ENCODE measurements at places on chromosomes 6 and 20.

DNA sequence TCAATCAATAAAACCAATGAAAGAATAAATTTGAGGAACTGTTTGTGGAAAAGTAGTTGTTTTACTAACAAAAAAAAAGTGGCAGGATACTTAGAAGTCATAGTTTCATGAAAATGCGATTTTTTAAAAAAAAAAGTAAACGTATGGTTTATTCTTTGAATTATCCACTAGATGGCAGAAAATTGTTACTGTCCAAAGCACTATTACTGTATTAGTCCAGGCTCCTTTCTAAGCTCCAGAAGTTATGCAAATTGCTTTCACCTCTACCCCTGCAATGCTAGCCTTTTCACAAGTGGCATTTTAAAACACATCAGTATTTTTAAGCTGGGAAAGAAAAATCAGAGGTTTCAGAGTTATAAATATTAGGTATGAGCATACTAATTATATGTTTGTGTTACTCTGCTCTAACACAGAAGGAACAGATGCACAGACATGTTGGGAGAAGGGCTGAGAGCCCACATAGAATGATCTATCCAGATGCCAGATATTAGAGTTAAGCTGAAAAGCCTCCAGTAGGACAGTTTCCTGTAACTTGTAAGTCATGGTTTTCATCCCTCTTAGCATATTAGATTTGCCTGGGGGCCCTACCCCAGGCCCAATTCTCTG lies 63.9 kb downstream of the FHL5 start:
- peak; percentile 18 for DNase-seq

GRCh38 chr6:94510877-94511276 lies 1066.5 kb upstream of the MANEA start:
- DNase-seq: no peak

GRCh38 chr6:154187203-154187602 lies 148.2 kb downstream of the OPRM1 start:
- DNase-seq: no peak

GRCh38 chr6:24403501-24403824 lies 727 bp downstream of the MRS2 start:
- DNase-seq: peak; percentile 45

DNA sequence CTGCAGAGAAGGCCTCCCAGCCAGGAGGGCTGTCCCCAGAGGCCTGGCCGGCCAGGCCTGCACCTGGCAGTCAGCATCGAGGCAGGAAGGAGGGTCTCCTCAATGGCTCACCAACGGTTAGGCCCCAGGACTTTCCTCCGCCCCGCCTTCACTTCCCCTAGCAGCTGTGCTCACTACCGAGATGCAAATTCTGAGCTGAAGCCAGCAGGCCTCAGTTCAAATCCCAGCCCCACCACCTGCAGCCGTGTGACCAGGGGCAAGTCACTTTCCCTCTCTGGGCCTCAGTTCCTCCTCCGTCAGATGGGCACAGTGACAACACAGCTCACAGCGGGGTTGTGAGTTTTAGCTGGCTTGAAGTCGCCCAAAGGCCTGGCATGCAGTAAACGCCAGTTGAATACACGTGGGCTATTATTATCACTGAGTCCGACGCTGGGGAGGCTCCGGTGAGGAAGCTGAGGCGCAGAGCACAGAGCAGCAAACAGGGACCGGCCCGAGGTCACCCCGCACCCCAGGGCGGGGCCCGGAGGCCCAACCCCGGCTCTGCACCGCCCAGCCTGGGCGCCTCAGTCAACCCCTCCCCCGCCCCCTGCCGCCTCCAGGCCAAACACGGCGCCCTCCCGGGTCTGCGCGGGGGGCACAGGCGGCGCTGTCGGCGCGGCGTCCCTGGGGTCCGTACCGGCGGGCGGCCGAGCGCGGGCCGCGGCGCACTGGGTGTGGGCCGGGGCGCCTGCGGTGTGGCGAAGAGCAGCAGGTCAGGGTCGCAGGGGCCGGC lies 671 bp downstream of the E2F1 start:
- peak; percentile 80 for DNase-seq

DNA sequence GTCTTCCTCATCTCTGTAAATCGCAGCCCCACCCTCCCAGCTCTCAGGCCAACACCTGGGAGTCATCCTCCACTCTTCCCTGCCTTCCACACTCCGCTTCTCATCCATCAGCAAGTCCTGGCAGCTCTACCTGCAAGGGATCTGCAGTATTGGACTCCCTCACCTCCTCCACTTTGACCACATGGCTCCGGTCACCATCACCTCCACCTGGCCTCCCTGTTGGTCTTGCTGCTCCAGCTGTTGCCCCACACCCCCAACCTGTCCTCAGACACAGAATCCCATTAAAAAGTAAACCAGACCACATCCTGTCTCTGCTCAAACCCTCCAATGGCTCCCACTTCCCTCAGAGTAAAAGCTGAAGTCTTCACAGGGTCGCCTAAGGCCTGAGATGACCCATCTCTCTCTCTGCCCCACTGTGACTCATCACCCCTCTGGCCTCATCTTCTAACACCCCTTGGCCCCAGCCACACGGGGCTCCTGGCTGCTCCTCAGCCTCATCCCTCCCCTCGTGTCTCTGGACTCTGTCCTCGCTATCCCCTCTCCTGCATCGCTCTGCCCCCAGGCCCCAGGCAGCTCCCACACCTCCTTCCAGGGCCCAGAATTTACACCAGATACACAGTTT lies 185.1 kb upstream of the SULF2 start:
- DNase-seq: no peak

DNA sequence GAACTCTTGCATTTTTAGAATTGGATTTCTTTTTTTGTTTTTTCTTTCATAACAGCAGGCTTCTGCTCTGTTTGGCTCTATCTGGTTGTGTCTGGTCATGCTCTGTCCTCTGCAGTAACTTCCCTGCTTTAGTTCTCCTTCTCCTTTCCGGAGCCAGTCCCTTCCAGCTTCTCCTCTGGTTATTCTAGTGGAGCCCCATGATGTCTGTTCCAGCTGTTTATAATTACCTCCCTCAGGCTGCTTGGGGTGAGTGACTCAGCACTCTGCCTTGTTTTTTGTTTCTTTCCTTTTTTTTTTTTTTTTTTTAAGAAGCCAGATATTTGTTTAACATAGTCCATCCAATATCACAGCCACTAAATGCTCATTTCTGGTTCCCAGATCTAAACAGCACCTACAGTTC lies 409.6 kb downstream of the MAFB start:
- peak; percentile 90 for DNase-seq

Data from RWPE1 (cell line).